Left forelimb (tissue), 1 donor: ENCODE measurements at places on chromosomes 7 and 10.
A peak's percentile ranks its signal among the peaks of the same experiment; 100 is the strongest.

GRCh38 chr10:36002445-36002844 lies 360.3 kb upstream of the FZD8 start:
- no peak for DNase-seq

DNA sequence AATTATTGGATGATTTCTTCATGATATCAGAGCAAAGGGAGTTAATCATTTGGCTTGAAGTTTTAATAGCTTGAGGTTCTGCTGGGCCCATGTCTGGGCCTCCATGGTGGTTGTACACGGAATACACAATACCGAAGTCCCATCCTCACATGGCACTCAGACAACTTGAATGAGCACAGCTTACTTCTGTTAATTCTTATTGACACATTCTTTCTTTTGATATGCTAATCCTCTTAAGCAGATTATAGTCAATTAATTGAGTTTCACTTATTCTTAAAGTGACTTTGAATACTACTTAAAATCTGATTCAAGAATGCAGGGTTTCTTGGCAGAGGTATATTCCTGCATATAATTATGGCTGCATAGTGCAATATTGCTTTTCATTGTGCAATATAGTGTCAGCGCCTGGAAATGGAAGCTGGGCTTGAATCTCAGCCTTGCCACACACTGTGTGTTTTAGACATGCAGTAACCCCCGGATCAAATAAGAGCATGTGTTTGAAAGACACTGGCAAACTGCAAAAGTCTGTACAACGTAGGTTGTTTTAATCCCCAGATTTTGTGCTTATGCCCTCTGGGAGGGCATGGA lies 543.5 kb upstream of the ADARB2 start:
- DNase-seq = no peak

GRCh38 chr10:113273181-113274163 lies 279.4 kb upstream of the HABP2 start:
- peak; percentile 76 for DNase-seq

DNA sequence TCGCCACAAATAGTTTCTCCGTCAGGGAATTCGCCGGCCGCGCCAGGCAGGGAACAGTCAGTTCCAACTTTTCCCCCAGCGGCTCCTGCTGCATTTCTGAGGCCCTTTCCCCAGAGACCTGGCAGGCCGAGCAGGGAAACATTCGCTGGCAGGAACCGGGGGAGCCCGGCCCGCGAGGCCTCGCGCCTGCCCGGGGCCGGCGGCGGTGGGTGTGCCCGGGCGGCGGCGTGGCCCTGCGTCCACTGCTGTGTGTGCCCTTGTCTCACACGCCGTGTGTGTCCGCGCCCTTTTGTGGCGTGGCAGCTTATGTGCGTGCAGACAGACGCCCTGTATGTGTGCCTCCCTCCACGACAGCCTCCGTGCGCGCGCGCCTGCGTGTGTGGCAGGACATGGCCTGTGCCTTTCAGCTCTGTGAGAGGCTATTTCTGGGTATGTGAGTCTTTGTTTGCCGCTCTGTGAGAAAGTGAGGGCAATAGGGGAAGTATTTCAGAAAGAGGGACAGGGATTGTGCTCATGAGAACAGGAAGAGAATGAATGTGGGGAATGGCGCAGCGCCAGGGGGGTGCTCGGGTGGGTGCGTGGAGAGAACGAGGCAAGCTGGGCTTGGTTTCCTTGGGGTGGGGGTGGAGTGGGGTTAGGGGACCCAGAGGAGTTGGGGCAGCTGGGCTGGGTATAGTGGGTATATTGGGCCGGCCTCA lies 689 bp upstream of the SMARCD3 start:
- no peak for DNase-seq

GRCh38 chr10:70335246-70335613 lies 47.2 kb downstream of the LRRC20 start:
- no peak for DNase-seq

GRCh38 chr7:50662041-50662694 lies 97.0 kb upstream of the DDC start:
- DNase-seq = peak; percentile 18

DNA sequence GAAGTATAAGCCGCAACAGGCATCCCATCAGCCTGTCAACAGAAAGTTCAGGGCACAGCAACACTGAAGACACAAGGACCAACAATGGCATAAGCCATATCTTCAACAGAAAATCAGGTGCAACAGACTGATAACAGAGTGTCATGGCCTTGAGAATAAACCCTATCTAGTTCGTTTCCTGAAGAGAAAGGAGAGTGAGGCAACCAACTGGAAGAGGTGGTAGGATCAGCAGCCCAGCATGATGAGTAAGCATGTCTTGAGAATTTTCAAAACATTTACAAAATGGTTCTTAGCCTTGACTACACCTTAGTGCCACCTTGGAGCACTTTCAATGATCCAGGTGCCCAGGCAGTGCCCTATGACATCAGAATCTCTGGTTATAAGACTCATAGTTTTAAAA lies 290.2 kb upstream of the SEMA3C start:
- DNase-seq = no peak

DNA sequence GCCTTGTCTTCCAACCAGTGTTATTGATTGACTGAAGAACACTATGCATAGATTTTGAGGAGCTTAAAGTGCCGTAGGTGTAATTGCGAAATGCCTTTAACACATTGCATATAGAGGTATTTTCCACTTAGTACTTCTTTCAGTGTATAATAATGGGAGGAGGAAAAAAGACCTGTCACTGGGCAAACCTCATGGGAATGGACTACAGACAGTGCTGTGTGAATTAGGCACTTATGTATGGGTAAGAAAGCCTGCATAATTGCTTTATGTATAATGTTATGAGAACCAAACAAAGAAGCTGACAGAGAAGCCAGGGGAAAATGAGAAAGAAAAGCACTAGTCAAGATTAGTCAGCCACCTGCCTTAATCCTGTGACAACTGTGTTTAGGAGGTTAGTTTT lies 12.4 kb upstream of the SCRN1 start:
- DNase-seq = no peak

DNA sequence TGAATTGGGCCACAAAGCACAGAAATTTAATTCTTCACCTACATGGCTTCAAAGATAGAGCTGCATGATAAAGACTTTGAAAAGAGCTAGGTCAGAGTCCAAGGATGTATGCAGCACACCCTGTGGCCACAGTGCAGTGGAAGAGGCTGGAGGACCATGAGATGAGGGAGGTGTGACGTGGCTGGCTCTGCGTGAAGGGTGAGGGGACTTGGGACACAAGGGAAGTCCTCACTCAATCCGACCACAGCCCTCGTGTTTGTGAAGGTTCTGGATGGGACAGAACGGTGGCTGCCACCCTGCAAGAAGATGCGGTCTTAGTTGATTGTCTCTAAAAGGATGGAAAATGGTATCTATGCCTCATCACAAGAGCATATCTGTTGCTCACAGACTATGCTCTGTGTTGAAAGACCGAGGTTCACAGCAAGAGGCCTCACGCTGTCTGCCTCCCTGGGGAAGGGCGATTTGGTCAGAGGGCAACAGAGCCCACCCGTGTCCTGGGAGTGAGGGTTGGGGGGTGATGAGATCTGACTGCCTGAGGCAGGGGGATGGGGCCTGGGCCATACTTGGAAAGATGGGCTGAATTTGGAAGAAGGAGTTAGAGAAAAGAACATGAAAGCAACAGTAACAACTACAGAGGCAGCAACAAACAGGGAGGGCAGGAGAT lies 174.4 kb upstream of the SHH start:
- DNase-seq = peak; percentile 23

- DNase-seq = no peak
Observed at GRCh38 chr7:129009437-129009836, 45.5 kb downstream of the TNPO3 start.

DNA sequence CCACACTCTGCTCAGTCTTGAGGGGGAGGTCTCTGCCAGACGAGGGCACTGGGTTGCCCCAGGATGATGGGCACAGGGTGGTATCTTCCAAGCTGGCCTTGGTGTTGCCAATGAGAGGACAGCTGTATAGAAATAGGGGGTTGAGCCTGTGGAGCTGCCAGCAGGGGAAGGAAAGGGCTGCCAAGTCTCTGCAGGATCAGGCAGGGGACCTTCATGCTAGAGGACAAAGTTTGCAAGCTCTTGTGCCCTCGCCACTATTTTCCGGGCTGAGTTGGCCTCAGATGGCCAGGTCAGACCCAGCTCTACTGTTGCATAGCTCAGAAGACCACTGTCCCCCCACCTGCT lies 68.7 kb downstream of the ARHGAP22 start:
- DNase-seq = no peak

GRCh38 chr10:97685395-97685958 lies 1.6 kb downstream of the AVPI1 start:
- no peak for DNase-seq

GRCh38 chr7:76425156-76425555 lies 406 bp downstream of the ZP3 start:
- no peak for DNase-seq

- no peak for DNase-seq
Observed at GRCh38 chr7:112168915-112169314, 37.3 kb downstream of the DOCK4 start.

DNA sequence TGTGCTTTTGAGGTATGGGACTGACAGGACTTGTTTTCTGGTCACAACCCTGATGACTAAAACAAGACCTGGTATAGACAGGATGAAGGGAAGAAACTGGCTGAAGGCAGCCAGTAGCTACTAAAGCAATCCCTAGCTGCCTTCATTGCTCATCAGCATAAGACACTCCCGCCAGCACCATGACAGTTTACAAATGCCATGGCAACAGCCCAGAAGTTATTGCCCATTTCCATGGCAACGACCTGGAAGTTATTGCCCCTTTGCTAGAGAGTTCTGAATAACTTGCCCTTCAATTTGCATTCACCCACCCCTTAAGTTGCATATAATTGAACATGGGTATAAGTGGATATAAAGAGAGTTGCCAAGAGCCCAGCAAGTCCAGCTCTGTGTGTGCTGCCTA lies 169.6 kb upstream of the FAM171A1 start:
- DNase-seq = no peak

DNA sequence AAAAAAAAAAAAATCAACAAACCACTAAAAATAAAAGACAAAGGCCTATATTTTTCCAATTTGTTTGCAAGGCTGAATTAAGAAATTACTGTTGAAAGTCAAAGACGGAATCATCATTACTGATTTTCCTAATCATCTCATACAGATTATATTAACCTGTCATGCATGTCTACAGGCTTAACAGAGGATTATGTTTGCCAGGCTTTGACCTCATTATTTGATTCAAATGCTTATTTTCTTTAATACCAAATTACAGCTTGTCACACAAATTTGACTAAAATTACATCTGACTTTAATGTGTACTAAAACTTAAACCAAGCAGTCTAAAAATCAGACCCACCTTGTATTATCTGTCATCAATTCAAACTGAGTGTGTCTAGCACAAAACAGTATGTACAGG lies 21.2 kb downstream of the KIF5B start:
- no peak for DNase-seq

DNA sequence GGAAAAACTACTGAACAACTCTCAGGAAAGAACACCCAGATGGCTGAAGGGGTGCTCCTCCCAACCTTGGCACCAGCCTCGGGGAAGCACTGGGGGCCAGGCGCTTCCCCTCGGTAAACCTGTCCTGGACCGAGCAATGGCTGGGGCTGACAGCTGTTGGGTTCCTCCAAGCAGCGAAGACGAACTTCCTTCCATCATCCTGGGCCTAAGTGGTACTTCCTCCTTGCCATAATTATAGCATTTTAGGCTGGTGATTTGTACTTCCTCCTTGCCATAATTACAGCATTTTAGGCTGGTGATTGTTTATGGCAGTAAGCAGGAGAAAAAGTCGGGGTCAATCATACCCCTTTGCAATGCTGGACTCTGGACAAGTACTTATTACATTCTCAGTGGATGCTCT lies 69.3 kb downstream of the MYOF start:
- no peak for DNase-seq

- no peak for DNase-seq
Observed at GRCh38 chr10:61001731-61002122, 57.7 kb upstream of the RHOBTB1 start.

DNA sequence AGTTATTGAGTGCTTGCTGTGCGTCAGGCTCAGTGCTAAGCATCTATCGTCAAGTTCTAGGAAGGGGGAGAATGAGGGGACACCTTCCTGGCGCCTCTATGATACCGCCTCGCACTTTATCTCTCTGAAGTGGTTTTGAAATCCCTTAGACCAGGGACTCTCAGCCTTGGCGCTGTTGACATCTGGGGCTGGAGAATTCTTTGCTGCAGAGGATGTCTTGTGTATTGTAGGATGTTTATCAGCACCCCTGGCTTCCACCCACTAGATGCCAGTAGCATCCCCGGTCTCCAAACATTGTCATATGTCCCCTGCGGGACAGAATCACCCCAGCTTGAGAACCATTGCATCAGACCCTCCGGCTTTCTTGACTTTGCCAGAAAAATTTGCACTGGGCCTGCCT lies 285.5 kb downstream of the CCDC3 start:
- no peak for DNase-seq

- DNase-seq = no peak
Observed at GRCh38 chr10:45050551-45051235, 50.0 kb downstream of the ZNF22 start.

DNA sequence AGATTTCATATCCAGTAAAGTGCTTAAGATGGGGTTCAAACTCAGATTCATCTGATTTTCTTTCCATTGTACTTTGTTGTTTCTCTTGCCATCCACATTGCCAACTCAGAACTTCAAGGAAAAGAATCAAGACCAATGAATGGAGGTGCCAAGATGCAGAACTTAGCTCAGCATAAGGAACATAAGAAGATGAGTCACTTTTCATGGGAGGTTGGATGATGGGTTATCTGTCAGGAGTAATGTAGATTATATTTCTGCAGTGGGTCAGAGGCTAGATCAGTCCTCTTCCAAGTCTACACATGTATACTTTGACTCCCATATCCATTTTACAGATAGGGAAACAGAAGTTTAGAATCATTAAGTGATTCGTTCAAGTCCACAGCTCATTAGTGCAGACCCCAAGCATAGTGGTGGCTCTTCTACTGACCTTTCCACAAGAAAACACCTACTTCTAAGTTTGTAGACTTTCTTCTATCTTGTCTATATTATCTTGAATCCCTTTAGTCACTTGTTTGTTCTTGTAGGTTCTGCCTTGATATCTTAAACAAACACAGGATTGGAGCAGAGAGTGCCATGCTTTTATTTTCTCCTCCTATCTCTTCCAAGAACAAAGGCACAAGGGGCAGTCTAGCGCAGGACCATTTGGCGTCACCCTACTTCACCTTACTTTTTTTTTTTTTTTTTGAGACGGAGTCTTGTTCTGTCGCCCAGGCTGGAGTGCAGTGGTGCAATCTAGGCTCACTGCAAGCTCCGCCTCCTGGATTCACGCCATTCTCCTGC lies 14.0 kb upstream of the ADD3 start:
- no peak for DNase-seq

GRCh38 chr7:132991615-132992587 lies 90.0 kb downstream of the CHCHD3 start:
- DNase-seq = no peak

- DNase-seq = no peak
Observed at GRCh38 chr7:155585532-155585895, 39.2 kb upstream of the CNPY1 start.

- DNase-seq = no peak
Observed at GRCh38 chr7:68280931-68281330, 1284.3 kb downstream of the TYW1 start.
